Globus pallidus (tissue), 1 donor: ENCODE measurements at places on chromosomes 1 and 21.

GRCh38 chr1:185774394-185774793, 40.2 kb downstream of the HMCN1 start:
- no peak for DNase-seq

DNA sequence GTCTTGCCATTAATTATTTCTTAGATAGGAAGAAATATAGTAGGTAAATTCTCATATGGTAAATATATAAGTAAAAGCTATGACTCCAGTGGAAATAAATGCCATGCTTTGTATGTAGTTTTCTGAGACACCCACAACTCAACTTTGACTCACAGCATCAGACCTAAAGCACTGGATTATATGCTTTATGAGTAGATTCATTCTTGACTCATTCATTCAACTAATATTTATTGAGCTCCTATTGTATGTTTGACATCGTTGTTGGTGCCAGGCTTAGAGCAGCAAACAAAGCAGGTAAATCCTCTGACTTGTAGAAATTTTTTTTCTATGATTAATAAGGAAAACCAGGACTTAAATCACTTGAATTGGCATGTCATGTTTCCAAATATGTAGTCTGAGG, 211.4 kb downstream of the PTPRC start:
- no peak for DNase-seq

DNA sequence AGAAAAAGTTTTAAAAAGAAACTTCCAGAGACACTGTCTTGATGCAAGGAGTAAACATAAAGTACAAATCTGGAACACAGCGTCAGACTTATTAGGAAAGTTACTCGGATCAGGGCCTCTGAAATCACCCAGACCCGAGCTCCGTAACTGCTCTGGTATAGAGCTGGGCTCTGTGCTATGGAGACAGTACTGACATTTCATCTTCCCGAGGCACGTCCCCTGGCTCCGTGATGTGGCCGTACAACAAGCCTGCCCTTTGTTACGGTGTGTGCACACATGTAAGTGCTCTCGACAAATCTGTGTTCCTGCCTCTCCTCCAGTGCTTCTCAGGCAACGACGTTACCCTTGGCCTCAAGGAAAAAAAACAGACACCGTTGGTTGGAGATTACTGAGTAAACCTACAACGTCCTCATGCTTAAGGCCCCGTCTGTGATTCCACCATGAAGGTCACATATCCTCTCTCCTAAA, 107.0 kb upstream of the IRF2BP2 start:
- peak; percentile 63 for DNase-seq

DNA sequence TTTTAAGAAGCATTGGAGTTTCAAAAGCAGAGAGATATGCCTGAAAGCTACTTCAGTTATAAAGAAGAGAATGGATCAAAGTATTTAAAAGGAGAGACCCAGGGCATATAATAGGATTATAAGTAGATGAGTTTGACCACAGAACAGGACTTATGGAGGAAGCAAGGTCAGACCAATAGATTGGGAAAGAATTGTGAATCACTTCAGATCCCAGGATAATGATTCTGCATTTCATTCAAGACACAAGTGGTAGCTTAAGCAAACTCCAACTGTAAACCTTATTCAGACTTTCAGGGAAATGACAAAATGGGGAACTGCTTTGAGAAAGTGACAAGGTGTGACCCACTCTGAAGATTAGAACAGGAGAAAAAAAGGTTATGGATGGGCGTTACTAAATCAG, 18.9 kb upstream of the OR10J5 start:
- no peak for DNase-seq

- no peak for DNase-seq
Observed at GRCh38 chr21:44378646-44379514, 25.5 kb downstream of the TRPM2 start.

- no peak for DNase-seq
Observed at GRCh38 chr1:178345807-178346206, 151.0 kb downstream of the CLEC20A start.

- DNase-seq, result no peak
Observed at GRCh38 chr1:3483801-3484444, 29.5 kb downstream of the ARHGEF16 start.

DNA sequence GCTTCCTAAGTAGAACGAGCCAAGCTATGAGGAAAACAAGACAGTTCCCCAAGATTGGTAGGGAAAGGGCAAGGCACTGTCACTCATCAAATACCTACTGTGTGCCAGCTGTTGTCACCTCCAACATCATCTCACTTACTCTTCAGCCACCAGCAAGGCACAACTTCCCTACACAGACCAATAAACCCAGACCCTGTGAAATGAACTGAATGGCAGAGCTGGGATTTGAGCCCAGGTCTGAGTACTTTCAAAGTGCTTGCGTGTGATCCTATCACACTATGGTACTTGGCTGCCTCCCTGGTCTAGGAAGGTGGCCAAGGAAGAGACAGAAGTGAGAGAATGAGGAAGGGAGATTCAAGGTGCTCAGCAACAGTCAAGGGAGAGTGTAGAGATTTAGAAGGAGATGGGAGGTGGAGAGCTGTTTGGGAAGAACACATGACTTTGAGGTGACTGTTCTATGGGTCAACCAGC, 16.7 kb upstream of the TRIM63 start:
- DNase-seq, result no peak

DNA sequence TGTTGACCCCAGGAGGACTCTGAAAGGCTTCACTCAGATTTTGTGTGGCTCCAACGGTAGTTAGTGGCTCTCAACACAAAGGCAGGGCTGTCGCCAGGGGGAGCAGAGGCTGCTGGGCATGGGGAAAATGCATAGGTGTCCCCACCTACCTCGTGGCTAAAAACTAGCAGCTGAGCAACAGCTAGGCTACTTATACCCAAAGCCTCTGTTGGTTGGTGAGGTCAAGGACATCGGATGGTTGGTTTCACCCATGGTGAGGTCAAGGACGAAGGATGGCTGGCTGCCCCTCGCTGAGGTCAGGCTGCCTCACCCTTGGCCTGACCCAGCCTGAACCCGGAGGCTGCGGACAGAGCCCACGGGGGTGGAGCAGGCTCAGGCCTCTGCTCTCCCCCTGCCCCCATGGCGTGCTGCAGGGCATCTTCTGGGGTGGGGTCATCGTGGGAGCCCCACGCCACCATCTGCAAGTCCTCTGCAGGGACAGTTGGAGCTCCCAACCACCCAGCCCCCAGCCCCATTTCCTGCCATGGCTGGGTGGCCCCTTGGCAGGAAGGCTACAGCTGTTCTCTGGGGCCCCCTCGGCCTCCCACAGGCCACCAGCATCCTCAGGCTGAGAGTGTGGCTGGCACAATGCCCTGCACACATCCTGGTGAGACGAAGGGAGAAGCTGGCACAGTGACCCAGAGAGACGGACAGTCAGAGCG, 8.5 kb upstream of the GNB1 start:
- DNase-seq, result no peak

DNA sequence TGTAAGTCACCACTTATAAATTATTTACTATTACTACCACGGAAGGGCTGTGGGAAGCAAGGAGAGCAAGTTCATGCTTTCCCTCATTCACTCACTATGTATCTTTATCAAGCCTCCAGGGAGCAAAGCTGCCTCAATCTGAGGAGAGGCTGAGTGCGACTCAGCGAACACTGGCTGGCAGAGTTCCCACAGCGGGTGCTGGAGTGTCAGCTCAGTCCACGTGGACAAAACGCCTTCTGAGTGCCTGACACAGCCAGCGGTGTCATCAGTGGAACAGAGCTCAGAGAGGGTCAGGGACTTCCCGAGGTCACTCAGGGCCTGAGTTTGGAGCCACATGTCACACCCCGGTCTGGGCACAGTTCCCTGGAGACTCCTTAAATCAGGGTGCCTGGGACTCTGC, 16.9 kb downstream of the MATN1 start:
- no peak for DNase-seq

DNA sequence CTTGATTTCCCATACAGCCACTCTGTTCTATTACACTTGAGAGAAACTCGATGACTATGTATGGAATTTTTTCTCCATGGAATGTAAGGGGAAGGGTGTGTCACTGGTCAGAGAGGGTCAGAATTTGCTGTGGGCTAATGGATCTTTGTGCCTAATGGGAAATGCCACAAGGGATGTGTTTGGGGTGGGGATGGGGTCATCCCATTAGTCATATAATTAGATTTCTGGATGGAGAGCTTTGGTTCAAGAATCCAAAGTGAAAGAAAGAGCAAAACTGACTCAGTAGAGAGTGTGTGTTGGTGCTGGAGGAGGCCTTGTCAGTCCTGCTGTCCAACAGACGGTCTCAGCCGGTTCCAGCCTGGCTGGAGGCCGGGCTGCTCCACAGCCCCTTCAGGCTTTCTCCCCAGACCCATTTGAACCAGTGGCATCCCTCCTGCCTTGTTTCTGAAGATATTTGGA, 86.4 kb downstream of the LAMC2 start:
- no peak for DNase-seq

DNA sequence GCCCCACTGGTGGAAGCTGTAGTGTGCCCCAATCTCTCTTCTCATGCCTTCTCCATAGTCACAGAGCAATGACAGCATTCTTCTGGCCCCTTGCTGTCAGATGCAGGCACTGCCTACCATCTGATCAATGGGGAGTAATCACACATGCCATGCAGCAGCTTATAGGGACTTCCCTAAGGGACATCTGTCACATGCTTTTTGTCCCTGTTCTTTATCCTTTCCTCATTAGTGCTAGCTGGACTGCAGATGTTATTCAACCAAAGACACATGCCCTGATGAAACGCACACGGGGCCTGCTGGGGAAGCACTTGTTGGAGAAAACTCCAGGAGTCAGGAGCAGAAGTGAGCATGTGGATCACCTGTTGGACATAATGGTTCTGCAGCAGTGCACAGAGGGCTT, 108.7 kb downstream of the KCNJ15 start:
- DNase-seq, result no peak

- DNase-seq, result no peak
Observed at GRCh38 chr1:83882906-83883305, 116.0 kb downstream of the TTLL7 start.

- no peak for DNase-seq
Observed at GRCh38 chr21:25507522-25507921, 99.8 kb downstream of the MRPL39 start.

- DNase-seq, result no peak
Observed at GRCh38 chr21:14995226-14995625, 69.6 kb downstream of the NRIP1 start.

GRCh38 chr1:21902026-21903012, 34.8 kb downstream of the HSPG2 start:
- DNase-seq, result no peak

DNA sequence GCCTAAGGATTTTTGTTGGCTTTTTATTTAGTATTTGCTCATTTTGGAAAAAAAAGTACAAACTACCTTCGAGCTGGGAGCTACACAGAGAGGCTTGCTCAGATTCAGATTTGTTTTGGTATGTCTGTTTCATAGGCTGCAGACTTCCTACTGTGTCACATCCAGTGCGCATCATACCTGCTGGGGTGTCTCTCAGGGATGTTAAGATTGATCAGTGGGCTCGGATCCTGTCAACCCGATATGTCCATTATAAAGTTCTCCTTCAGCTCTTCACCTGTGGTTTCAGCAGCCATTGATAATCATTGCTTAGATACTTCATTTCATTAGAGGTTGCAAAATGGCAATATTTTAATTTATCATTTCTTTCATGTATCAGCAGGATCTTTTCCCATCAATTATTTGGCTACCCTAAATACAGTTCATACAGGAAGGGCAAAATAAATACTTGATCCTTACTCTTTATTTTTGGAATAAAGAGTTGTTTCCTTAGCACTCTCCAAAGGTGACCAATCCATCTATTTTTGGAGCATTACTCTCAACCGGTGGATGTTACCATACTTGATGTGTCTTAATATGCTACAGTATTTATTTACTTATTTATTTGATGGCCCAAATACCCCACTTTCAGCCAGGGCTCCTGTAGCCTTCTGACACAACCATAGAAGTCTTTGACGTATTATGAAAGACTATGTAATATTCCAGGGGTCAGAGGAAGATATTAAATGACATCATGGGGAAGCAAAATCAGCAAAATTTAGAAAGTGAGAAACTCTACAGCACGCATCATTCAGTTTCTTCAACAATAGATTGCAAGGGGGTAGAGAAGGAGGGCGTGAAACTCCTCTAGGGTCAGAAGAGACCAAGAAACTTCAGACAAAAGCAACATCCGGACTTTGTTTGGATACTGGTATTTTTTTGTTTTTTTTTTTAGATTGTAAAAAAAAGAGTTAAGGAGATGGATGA, 55.3 kb upstream of the HNRNPU start:
- DNase-seq, result no peak

DNA sequence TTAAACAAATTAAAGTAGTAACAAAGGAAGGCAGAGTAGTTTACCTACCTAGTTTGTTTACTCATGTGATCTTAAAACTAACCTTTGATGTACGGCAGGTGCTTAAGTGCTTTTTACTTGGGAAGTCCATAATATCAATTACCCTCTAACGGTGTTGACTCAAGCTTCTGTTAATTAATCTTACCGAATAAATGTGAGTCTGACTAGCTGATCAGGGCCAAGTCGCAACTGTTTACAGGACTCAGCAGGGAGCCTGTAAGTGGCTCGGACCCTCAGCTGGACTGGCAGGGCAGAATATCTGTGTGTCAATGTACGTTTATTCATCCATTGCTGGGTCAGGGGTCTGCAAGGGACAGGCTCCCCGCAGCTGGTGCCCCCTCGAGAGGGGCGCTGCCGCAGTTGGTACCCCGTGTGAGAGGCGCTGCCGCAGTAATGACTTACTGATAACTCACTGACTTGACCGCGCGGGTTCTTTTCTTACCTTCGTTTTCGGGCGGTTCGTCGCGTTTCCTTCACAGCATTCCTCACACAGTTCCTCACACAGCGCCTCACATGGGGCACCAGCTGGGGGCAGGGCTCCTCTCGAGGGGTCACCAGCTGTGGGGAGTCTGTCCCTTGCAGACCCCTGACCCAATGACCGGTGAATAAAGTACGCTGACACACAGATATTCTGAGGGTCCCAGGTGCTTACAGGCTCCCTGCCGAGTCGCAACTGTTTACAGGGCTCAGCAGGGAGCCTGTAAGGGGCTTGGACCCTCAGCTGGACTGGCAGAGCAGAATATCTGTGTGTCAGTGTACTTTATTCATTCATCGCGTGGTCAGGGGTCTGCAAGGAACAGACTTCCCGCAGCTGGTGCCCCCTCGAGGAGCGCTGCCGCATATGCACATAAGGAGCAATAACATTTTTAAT, 3.0 kb downstream of the FMO1 start:
- DNase-seq, result no peak

DNA sequence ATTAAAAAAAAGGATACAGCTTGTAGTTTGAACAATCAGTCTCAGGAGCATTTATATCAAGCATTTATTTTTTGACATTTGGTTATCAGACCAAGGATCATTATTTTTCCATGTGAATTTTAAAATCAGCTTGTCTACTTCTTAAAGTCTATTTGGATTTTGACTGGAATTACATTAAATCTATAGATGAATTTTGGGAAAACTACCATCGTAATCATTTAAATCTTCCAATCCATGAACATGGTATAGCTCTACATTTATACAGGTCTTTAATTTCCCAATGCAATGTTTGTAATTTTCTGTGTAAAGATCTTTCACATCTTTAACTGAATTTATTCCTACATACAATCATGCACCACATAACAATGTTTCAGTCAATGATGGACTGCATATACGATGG, 203.2 kb downstream of the AKT3 start:
- DNase-seq, result no peak

- no peak for DNase-seq
Observed at GRCh38 chr1:22388671-22389450, 62.8 kb upstream of the ZBTB40 start.

GRCh38 chr21:15204140-15204969, 139.6 kb upstream of the NRIP1 start:
- DNase-seq, result no peak
